ENCODE measurements at places on chromosomes 4 and X.

DNA sequence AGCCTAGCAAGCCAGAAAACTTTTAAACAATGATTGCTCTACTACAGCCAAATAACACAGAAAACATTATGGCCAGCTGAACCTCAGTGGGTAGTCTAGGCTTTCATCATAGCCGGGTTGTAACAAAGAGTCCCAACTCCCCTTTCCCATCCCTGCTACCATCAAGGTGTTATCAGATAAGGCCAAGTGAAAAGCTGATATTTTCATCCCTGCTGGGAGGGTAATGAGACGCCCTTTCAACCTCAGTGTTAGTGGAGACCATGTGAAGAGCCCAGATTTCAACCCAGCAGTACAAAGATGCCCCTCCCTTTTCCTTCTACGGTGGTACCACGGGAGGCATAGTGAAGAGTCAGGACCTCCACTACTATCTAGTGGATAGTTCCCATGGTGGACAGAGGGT, 433.7 kb downstream of the GPM6A start:
- DNase-seq = no peak

GRCh38 chrX:10761447-10761846, 141.1 kb upstream of the MID1 start:
- DNase-seq = no peak

DNA sequence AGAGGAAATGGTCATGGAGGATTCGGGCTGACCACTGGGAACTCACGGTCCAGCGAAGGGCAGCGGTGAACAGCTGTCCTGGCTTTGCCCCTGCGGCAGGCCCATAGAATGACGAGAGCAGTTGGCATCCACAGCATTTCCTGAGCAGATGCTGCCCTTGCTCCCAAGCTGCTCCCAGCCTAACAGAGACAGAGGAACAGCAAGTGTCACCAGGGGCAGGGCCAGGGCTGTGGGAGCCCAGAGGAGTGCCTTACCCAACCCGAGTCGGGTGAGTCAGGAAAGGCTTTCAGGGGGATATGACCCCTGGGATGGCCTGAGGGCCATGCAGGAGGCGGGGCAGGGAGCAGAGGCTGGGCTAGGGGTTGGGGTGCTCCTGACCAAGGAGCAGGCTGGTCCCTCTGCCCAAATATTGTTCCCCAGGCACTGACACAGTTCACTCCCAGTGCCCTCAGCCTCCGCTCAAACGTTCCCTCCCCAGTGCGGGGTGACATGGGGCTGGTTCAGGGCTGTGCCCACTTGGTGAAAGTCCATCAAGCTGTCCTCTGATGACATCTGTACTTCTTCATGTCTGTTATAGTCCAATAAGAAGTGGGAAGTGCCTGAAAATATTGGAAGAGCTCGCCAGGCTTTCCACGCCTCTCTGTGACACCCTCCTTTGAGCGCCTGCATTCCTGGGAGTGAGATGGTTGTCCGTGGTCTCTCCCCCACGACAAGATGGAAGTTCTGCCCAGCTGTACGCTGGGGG, 64.7 kb upstream of the GPR78 start:
- no peak for DNase-seq

- no peak for DNase-seq
These were observed 61.6 kb downstream of the SEC24D start for GRCh38 chr4:118774321-118774720.

DNA sequence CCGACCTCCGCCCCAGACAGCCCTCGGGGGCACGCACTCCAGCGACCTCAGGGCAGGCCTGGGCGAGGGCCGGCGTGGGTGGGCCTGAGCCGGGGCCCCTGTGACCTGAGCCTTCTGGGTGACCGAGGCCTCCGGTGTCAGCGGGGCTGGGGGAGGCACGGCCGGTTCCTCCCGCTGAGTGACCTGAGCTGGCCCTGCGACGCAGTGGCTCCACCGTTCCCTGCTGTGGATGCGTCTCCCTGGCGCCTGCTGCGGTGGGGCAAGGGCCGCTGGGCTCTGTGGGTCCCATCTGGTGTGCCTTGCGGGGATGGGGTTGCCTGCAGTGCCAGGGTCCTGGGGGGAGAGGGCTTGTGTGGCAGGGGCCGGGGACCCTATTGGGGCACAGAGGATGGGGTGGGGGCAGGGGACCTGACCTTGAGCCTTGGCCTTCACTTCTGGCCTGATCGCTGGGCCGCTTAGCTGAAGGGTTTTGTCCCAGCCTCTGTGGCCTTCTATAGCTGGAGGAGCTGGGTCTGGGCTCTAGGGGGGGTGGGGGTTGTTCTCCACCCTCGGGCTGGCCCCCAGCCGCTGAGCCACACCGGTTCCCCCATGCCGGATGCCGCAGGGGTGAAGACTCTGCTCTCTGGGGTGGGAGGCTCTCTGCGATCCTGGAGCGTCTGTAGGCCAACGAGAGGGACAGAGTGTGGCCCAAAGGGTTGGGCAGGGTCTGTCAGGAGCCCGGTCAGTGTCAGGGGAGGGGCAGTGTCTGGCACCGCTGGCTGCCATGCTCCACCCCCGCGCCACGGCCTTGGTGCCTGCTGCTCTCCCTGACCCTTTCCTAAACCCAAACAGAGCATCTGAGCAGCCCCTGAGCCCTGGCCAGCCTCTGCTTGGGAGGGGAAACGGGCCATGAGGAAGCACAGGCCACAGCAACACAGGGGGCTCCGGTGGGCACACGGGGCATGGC, 2.3 kb downstream of the NAT8L start:
- no peak for DNase-seq

DNA sequence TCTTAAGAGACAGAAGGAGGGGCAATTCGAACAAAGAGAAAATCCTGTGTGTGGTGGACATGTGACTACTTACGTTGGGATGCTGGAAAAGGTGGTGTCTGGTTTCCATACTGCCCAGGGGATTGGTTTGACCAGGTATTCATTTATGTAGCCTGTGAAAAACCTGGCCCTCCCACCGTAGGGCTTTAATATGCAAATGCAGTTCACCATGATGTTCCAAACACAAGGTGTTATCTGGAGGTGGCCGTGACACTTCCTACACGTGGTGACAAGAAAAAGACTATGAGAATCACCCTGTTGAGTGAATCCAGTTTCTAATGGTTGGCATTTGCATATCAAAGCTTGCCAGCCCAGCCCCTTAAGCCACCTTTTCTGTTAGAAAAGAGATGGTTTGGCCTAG, 27.9 kb downstream of the UGT2B4 start:
- DNase-seq = no peak

All from astrocyte of the spinal cord (primary cell).